ENCODE measurements at places on chromosomes 2 and 18.

- no peak for DNase-seq
Measured at GRCh38 chr18:49094979-49095632, 144.3 kb upstream of the SMAD7 start.

- DNase-seq: no peak
Measured at GRCh38 chr18:33181016-33181415, 259.5 kb downstream of the CCDC178 start.

GRCh38 chr2:179022685-179023084 is 27.3 kb downstream of the CCDC141 start:
- DNase-seq: no peak

GRCh38 chr2:34738691-34739090 is 1139.6 kb upstream of the FAM98A start:
- DNase-seq: no peak

- no peak for DNase-seq
Measured at GRCh38 chr2:112712903-112713584, 7.8 kb upstream of the NT5DC4 start.

DNA sequence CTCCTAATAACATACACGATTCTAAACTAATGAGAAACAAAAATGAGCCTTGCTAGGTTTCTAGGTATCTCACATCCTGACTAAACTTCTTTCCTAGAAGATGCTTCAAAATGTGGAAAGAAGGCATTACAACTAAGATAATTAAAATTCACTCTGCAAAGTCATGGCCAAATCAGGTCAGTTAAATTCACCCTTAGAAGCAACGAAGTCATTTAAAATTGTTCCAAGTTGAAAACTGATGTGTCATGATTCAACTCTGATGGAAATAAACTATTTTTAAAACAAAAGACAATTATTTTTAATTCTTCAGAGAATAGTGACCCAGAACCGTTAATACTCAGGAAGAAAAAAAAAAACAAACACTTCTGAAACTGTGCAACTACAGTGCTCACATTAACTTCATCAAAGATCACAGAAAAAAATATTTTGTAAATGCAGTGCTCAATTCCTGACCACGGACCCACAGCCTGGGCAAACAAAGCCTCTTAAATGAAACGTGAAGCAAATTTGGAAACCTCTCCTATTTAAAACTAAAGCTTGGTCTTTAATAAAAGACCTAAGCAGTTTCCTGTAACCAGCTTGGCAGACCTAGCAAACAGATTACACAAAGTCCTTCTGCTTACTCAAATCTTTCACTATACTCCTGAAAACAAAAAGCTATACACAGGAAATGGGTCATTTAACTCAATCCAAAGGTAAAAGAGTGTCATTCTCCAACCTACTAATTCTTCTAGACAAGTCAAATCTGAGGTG is 39.0 kb downstream of the CHN1 start:
- DNase-seq: no peak

DNA sequence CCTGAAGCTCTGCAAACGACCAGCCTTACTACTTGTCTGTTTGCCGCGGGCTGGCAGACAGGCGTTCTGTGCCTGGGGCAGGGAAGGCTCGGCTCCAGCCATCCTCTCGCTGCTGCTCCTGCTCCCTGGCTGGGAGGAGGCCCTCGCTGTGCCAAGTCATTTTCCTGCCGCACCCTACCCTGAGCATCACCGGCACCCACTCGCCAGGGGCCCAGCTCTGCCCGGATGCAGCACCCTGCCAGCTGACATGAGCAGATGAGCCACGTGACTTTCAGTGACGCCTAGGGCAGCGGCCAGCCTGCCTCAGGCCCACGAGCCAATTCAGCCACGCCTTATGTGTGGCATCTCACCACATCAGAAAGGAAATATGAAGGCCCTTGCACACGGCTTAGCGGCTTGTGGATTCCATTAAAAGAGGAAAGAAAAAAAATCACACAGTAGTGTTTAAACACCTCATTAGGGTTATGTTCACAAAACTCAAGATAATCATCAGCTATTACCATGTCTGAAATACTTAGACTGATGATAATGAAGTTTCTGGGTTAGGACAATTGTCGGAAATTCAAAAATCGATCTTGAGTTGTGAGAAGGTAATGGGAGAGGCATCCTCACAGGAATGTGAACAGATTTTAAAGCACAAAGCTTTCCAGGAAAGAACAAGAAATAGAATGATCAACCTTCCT is 250.5 kb downstream of the TWIST2 start:
- DNase-seq: no peak

DNA sequence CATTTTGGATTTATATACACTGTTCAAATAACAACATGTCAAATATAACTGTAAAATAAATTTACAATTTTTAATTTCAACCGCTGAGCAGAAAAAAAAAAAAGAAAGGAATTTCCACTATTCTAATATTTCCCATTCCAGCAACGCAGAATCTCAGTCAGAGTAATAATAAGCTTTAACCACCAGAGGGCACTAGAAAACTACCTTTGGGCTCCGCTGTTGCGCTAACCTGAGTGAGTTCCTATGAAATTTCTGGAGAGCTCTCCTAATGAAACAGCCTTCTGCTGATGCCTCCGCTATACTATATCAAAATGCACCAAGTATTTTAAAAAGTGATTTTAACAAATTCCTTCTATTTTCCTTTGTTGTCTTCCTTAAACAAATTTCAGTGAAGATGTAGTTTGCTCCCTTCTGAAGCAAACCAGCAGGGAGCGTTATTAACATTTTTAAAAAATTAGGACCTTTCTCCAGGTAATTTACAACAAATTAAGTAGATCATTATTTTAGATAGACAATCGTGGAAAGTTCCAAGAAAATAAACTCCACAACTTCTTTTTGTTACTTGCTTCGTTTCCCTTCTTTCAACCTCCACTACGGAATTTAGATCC is 23.0 kb downstream of the ERMN start:
- peak; percentile 14 for DNase-seq

DNA sequence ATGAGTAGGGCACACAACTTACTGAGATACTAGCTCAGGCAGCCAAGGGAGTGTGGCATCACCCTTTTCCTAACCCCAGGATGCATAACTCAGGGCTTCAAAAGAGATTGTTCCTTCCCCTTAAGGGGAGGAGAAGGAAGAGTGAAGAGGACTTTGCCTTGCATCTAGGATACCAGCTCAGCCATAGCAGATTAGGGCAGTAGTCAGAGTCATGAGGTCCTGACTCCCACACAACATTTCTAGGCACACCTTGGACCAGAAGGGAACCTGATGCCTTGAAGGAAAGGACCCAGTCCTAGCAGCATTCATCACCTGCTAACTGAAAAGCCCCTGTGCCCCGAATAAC is 1433.2 kb upstream of the TMEFF2 start:
- DNase-seq: no peak

GRCh38 chr2:203897544-203897943 is 30.0 kb downstream of the CTLA4 start:
- DNase-seq: no peak

- DNase-seq: no peak
Measured at GRCh38 chr2:17470855-17471641, 47.2 kb downstream of the RAD51AP2 start.

- DNase-seq: no peak
Measured at GRCh38 chr2:50879457-50879856, 152.5 kb downstream of the NRXN1 start.

GRCh38 chr18:37458697-37459096 is 106.9 kb downstream of the CELF4 start:
- DNase-seq: no peak

DNA sequence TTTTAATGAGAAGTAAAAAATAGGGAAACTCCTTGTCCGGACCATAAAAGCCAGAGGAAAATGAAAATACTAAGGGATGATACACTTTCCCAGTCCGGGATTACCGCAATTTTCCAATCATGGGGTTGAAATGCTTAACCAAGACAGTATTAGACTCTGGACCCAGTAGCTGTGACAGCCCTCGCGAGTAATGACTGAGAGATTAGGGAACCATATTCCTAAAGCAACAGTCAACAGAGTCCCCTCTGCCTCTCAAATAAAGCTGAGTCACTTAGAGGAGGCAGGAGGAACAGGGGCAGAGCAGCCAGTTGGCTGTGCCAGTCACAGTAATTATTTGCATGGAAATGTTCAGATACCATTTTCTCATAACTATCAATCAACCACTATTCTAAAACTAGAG is 34.8 kb downstream of the GPATCH11 start:
- no peak for DNase-seq

- no peak for DNase-seq
Measured at GRCh38 chr2:137676346-137676745, 287.9 kb upstream of the HNMT start.

DNA sequence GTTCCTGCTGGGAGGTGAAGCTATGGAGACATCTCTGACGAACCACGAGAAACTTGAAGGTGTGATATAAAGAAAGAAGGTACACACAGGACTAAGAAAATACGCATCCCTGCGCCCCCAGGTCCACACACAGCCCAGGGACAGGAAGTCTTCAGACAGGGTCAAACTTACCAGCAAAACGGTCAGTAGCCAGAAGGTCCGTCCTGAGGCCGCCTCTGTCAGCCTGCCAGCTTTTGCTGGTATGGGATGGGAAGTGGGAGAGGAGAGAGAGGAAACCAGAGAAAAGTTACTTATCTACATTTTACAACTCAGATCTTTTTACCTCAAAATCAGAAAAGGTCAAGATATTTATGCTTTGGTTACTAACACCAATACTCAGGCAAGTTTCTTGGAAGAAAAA is 47.2 kb downstream of the HDLBP start:
- no peak for DNase-seq

- no peak for DNase-seq
Measured at GRCh38 chr18:10519366-10519765, 6.5 kb upstream of the NAPG start.

DNA sequence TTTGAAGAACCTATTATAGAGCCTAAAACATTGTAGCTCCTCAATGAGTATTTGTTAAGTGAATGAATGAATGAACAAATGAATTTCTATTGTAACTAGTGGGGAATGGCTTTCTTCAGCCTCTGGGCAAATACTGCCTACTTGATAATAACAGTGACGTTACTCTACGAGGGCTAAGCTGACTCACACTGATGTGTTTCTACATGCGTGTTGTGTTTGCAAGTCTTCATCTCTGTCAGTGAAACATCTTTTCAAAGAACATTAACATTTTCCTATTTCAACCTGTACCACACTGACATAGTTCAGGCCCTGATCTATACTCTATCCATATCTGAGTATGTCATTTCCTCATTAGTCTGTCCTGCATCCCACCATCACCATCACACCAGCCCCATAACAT is 319.9 kb upstream of the ACVR2A start:
- DNase-seq: no peak

- DNase-seq: no peak
Measured at GRCh38 chr2:138291805-138292204, 209.8 kb upstream of the SPOPL start.

DNA sequence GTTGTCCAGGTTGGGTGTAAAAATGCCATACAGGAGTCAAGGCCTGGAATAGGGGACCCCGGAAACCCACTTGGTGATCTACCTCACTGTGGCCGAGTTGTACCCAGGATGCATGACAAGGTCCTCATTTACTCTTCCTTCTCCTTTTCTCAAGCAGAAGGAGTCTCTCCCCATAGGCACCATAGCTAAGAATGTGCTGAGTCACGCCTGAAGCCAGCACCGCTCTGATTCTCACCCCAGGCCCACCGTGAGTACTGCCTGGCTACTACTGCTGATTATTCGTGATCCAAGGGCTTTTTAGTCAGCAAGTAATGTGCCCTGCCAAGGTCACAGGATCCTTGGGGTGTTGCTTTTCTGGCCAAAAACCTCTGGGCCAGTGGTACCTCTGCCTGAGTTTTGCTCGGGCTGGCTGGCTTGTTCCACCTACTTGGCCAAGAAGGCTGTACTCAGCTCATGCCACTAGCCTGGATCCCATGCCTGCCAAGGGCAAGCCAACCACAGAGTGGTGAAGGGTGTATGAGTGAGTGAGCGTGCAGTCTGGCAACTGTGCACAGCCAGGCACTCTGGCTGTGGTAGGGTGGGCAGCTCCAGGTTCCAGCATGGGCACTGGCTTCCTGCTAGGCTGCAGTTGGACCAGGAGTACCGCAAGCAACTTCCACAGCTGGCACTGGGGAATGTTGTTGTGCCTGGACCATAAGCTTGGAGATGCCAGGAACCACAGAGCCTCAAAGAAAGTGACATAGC is 650.1 kb upstream of the VRK2 start:
- DNase-seq: no peak

- no peak for DNase-seq
Measured at GRCh38 chr2:74003494-74004211, 18.9 kb downstream of the TET3 start.

DNA sequence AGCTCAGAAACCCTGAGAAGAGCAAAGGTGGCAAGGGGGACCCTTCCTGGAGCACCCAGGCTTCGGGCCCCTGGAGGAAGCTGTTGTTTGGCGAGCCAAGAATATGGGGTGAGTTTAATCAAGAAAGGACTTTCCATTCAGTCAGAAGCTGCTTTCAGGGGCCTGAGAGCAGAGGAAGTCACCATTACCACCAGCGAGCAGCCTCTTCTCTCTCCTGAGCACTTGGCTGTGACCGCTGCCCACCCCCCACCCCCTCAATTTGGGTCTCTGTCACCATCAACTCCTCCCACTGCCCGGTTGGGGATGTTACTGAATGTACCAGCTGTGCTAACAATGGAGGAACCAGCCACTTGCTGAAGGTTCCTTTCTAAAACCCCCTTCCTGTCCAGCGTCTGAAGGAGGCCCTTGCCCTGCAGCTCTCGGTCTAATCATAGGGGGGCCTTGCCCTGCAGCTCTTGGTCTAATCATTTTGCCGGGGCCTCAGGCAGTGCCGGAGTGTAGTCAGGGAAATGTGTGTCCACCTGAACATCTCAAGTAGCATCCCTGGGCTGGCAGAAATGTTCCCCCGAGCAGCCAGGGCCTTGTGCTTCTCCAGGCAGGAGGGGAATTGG is 943 bp downstream of the INPP5D start:
- no peak for DNase-seq

- DNase-seq: no peak
Measured at GRCh38 chr18:22253156-22253555, 83.8 kb downstream of the GATA6 start.

- DNase-seq: no peak
Measured at GRCh38 chr18:62979176-62979575, 263.8 kb downstream of the PHLPP1 start.

DNA sequence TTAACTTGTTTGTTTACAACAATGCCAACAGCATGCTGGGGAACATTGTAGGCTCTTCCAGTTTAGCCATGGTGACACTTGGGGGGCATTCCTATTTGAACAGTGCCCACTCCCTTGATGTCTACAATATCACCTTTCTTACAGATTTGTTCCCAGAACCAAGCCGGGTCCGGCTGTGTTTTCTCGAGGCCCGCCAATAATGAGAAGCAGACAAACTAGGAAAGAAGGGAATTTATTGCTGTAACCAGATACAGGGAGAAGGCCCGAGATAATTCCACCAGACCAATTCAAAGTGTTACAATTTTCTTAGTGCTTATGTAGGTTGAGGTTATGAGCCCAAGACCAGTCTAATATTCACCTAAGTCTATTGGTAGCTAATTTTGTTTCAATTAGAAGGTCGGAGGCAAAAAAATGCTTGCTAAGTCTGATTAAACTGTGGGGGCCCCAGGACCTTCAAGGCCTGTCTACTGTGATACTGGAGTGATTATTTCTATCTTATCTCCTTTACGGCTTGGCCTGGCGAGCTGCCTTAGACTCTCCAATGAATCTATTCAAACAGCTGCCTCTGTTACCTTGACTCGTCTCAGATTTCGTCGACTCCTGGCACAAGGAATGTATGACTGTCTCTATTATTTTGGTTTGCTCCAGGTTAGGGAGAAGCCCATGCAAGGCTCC is 59.1 kb upstream of the PSME4 start:
- no peak for DNase-seq
